ENCODE measurements at places on chromosomes 7 and 10. TPM values are rescaled to one million over a fixed set of nuclear protein-coding genes. Genes with fewer than 3 reads are reported as not detected.
A peak's percentile ranks its signal among the peaks of the same experiment; 100 is the strongest.

DNA sequence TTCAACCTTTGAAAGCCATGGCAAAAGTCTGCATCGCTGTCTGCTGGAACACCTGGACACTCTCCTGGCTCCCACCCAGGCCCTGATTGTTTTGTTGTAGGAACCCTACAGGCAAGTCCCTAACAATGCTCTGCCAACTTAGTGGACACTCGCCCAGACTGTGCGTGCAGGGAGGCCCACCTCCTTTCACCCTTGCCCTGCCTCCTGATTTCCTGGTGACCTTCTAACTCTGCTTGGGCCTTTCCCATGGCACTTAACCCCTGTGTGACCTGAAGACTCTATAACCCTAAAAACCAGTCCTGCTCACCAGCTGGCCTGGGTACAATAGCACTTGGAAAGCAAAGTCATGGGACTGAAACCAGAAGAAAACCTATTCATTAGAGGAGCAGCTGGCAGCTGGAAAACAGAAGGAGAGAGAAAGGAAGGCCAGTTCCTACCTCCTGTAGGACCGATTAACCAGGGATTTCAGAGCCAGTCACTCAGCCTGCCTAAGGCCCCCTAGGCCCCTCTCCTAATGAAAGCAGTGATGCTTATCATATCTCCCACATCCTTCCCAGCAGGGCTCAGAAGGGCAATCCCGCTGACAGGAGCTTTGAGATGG, 82.7 kb upstream of the KMT2E start:
- no peak for DNase-seq

DNA sequence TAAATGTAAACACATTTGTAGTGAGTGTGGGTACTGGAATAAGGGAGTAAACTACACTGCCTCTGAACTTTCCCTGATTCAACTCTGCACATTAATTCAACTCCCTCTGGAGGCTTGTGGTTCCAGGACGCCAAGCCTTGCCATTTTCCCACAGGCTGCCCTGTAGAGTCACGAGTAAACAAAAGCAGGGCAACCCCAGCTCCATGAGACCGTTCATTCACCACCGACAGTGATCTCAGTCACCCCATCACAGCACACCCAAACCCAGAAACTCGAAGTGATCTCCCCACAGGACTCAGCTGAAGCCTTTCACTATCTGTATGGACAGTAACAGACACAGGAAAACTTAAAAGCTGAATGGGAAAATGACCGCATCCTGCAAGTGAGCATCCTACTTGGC, 218.8 kb upstream of the FRMD4A start:
- DNase-seq: no peak

DNA sequence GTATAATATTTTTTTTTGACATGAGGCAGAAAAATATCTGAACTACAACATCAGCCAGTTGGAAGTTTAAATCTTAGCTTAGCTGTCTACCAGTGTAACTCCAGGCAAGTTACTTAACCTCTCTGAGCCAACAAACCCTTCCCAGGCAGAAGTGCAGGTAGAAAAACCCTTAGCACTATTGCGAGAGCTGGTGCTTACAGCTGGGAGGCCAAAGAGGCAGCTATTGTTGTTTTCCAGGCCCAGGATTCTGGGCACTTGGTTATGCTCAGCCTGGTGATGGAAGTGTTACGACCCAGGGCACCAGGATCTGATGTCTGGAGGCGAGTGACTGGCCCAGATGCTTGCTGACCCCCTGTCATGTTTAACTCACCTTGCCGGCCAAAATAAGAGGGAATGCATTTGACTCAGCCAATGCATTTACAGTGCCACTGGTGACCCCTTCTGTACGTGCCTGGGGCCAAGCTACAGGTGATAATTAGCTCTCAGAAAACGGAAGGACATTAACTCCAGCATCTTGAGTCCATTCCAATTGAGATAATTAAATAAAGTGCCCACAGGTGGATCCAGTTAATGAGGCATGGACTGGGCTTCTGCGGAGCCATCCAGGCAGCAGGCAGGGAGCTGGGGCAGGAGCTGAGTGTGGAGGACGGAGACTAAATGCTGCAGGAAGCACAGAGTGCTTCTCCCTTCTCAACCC, 126.5 kb upstream of the HABP2 start:
- no peak for DNase-seq

The OR2A42 gene
- total RNA-seq: not detected

DNA sequence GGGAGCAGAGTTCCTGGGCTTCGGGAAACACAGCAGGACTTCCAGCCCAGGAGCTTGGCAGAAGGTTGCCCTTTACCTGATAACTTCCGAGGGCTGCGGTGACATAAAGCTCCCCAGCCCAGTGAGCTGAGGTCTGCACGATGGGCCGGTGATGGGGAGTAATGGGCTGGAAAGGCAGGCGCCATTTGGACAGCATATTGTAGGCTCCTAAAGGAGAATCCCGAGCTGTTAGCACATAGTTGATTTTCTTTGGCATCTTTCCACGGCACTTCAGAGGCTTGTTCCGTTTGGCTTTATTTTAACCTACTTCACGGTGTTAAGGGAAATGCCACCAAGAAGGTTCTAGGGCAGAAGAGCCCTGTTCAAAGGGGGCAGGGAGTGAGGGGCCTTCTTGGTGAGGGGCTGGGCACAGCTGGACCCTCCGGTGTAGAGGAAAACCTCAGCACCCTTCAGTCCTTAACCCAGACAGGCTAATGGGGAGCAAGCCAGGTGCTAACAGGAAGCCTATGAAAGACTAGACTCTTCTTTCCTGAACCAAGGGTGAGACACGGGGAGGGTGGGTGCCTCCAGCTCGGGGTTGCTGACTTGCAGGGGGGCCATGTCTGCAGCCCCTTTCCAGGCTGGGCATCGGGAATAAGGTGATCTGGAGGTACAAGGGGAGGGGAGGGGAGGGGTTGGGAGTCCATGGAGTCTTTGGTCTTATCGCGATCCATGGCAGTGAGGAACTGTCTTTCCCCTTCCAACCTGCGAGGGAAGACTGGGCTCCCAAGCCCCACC, 347.7 kb downstream of the GLRX3 start:
- no peak for DNase-seq

- peak; percentile 80 for DNase-seq
Observed at GRCh38 chr10:82866424-82867020, 991.5 kb downstream of the NRG3 start.

The RPEL1 gene
- not detected for total RNA-seq

The CRPPA gene
- total RNA-seq: 1.1 TPM

DNA sequence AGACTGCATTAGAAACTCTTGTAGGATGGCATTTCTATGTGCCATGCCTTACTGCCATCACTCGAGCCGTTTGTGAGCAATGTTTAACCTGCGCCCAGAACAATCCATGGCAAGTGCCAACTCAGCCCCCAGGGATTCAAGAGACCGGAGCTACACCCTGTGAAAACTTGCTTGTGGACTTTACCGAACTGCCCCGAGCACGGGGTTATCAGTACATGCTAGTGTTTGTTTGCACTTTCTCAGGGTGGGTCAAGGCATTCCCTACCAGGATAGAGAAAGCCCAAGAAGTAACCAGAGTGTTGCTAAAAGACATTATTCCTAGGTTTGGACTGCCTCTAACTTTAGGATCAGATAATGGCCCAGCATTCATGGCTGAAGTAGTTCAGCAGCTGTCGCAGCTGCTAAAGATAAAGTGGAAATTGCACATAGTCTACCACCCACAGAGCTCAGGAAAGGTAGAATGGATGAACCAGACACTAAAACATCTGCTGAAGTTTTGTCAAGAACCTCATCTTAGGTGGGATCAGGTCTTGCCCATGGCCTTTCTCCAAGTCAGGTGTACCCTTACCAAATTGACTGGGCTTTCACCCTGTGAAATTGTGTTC, 8.9 kb upstream of the CYREN start:
- DNase-seq: no peak

Measured in MCF 10A (cell line).